ENCODE measurements at places on chromosomes 7 and 10.

GRCh38 chr10:23694921-23695824 lies 256.3 kb downstream of the OTUD1 start:
- no peak for DNase-seq

DNA sequence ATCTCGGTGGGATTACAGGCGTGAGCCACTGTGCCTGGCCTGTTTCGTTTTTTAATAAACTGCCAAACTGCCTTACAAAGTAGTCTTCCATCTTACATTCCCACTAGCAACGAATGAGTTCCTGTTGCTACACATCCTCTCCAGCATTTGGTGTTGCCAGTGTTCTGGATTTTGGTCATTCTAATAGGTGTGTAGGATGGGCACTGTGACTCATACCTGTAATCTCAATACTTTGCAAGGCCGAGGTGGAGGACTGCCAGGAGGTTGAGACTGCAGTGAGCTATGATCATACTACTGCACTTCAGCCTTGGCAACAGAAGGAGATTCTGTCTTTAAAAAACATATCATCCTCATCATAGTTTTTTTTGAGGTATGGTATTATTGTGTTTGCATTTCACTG lies 21.4 kb upstream of the RSBN1L start:
- no peak for DNase-seq

DNA sequence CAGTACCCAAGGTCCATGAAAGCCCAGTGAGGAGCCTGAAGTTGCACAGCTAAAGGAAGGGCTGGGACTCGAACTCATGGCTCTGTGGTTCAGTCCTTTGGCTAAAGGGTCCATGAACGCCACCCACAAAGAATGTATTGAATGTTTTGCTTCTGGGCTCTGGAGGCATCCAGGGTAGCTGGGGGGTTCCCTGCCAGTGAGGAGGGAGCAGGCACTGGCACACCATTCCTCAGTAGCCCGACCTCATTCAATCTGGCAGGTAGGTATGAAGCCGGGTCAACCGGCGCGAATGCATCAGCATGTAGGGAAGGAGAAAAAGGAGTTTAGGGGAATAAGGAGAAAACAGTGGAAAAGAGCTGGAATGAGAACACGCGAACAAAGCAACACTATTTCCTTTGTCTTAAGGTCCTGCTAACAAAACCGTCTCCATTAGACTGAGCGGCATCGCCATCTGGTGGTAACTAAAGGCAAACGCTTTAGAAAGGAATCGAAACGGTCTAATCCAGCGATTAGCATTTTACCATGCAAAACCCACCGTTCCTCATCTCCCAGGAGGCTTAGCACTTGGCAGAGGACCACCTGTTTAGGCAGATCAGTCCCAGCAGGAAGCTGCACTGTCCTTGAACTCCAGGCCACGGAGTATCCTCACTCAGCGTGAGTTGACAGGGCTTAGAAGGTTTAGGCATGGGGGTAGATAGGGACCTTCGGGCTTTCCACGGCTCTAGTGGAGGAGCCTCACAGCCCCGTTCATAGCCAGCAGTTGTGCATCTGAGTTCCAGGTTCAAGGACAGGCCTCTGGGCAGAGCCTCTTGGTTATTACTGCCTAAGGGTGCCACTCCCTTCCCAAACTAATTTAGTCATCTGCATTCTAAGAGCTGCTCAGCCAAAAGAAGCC lies 122.8 kb downstream of the UBE2H start:
- peak; percentile 92 for DNase-seq

GRCh38 chr7:151707757-151708156 lies 169.2 kb downstream of the PRKAG2 start:
- no peak for DNase-seq

- DNase-seq = no peak
Measured at GRCh38 chr7:80372415-80372814, 139.4 kb downstream of the GNAT3 start.

DNA sequence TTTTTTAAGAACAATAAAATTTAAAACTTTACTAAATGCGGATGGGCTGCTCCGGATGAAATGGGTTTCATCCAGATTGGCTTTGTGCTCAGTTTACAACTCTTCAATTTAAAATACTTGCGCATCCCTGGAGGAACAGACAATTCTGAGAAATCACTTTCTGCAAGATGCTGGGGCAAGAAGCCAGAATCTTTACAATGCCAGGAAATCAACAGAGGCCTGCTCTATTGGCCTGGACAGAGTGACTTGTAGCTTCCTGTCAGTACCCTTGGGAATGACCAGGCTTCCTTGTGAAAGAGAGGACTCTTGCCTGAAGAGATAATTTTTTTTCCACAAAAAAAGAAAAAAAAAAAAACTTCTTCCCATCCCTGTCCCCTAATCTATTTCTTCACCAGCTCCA lies 3.9 kb upstream of the FAM13C start:
- DNase-seq = no peak

DNA sequence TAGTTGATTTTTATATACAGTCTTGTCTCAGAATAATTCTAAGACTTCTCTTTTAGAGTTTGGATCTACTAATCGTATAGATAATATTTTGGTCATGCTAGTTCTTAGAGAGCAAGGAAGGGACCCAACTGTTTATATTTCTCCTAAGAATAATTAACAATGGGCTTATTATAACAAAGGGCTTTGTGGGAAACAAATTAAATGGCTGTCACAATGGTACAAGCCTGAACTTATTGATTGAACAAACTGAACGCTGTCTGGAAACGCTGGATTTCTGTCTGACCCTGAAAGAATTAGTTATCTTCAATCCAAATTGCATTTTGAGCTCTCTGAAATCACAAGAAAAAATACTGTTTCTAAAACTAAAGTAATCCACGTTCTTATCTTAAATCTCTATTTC lies 56.8 kb downstream of the CSTF2T start:
- no peak for DNase-seq

DNA sequence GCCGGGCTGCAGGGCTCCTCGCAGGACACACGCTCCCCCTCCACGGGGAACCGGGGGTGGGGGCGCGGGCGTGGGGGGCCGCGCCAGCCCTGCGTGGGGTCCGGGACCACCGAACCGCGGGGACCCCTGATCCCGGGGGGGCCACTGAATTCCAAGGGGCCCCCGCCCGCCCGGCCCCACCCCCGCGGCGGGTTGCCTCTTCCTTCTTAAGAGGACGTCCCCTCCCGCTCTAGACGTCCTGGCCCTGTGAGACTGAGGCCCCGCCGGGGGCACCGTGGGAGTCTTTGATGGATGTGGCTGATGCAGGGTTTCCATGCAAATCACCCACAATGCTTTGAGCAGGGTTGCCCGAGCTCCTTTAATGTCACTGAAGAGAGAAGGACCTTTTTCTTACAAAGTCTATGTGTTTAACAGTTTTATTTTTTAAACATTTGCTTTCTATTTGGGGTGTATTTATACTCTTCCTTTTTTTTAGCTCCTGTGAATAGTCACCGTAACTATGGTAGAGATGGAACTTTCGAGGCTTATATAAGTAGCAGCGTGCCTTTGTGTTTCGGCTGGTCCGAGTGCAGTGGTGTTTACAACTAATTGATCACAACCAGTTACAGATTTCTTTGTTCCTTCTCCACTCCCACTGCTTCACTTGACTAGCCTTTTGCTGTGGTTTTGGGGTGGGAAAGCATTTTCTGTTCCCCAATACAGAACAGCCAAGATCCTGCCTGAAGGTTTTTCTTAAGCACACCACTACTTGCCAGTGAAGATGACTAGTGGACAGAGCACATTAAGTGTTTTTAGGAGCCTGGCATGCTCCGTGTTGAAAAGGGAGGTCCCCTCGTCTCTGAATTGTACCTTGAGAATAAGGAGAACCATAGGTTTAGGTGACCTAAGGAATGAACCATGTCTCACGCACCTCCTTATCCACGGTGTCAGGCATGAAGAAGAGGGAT lies 44.8 kb downstream of the PDIA4 start:
- peak; percentile 80 for DNase-seq

GRCh38 chr7:29562307-29562706 lies 1.3 kb upstream of the PRR15 start:
- no peak for DNase-seq

- no peak for DNase-seq
Measured at GRCh38 chr7:44637788-44638594, 31.6 kb downstream of the OGDH start.
